ENCODE measurements at places on chromosomes 11 and 22.

DNA sequence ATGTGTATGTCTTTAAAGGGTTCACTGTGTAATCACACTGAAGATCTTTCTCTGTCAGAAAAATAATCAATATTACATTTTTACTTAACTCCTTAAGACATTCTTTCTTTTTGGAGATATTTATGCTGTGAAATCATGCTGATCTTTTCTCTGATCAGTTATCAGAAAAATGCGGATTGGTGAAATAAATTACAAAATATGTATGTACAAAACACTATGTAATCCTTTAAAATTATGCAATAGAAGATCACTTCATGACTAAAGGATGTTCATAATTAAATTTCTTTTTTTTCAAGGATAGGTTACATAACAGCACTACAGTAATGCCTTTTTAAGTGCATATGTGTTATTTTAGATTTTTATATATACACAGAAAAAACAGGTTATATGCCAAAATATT is 24.7 kb downstream of the BTBD10 start:
- DNase-seq = no peak

DNA sequence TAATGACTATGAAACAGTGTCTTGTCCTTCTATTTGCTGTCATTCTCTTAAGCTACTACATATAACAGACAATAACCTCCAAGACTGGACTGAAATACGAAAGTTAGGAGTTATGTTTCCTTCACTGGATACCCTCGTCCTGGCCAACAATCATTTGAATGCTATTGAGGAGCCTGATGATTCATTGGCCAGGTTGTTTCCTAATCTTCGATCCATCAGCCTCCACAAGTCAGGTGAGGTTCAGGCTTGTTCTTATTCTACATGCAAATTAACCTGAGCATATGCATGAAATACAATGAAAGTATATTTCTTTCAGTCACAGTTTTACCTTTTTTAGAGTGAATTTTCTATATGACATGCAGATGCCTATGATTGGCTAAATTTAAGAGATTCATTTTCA is 31.2 kb downstream of the TBCEL start:
- no peak for DNase-seq

- no peak for DNase-seq
Observed at GRCh38 chr11:1071571-1072115, 3.0 kb upstream of the MUC2 start.

DNA sequence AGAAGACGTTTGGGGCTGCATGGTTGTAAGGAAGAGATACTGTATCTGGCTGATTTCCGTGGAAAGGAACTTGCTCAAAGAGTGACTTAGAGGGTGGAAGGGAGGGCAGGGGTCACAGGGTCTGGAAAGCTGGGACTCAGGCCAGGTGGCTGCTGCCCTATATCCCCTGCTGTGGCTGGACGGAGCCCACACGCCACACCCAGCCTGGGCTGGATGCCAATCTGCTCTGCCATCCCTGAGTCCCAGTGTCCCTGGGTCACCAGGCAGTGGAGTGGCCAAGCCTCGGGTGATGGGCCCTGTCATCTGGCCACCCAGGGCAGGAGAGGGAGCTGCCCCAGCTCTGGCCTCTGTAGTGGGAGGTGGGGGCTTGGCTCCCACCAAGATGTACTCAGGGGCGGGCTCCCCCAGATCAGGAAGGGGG is 26.5 kb upstream of the KRTAP5-7 start:
- DNase-seq = no peak

GRCh38 chr11:118099838-118100556 is 13.2 kb upstream of the SMIM35 start:
- DNase-seq = no peak

DNA sequence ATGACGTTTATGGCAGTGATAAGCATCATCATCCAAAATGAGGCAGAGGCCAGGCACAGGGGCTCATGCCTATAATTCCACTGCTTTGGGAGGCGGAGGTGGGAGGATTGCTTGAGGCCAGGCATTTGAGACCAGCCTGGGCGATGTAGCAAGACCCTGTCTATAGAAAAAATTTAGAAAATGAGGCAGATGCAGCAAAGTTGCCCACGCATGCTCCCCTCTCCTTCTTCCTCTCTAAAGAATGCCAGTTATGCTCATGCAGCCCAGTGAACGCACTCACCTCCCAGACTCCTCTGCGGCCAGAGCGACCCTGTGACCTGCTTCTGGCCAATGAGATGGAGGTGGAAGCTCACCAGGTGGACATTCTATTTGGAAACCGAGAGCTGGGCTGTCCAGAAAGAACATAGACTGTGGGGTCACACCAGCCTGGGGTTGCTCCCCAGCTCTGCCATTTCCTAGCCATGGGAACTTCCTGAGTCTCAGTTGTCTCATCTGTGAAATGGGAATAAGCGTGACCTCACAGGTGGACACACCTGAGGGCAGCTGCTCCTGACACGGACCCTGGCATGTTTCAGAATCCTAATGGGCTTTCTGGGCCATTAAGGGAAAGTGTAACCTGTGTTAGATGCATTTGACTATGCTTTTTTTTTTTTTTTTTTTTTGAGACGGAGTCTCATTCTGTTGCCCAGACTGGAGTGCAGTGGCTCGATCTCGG is 44.9 kb downstream of the MCM5 start:
- no peak for DNase-seq

DNA sequence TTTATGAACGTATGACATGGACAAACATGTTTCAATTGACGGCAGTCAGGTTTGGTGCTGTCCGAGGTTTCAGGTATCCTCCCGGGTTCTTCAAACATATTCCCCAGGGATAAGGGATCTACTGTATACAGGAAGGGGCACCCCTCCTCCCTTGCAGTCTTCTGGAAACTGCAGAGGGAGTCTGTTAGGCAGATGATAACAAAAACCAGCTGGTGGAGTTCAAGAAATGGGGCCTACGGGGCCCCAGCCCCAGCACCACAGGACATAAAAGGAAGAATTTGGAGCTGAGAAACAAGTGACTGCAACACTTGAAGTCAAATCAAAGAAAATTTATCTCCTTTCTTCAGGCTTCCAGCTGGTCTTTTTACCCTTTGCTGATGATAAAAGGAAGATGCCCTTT is 32.1 kb downstream of the SNU13 start:
- DNase-seq = peak; percentile 30

GRCh38 chr22:44386386-44387035 is 73.8 kb upstream of the SHISAL1 start:
- DNase-seq = no peak

DNA sequence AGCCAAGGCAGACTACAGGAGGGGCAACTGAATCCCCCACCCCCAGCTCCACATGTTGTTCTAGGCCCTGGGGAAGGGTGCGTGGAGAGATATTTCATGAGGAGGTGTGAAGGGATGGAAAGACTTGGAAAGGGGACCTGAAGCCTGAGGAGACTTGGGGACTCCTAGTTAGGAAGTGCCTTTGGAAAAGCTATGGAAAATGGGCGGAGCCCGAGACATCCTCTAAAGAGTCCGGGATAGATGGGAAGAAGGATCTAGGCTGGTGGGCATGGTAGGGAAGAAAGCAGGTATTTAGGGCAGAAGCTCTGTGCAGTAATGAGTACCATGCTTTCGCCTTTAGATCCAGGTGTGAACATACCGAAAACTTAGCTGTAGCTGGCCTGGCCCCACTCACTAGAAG is 15.0 kb upstream of the CYP2R1 start:
- DNase-seq = no peak

DNA sequence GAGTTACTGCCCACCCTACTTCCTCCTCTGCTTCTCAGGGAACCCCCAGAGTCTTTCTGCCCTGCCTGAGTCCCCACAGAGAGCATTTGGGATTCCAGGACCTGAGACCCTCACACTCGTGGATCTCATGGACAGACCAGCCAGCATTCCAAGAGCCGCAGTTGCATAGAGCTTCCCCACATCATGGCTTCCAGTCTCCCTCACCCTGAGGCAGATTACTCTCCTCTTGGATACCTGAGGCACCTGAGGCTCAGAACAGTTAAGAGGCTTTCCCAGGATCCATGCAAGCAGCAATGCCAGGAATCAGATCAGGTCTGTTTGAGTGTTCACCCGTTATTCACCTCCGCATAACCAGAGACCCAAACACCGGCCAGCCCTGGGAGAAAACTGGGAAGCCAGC is 102.2 kb downstream of the TRIM29 start:
- DNase-seq = no peak

DNA sequence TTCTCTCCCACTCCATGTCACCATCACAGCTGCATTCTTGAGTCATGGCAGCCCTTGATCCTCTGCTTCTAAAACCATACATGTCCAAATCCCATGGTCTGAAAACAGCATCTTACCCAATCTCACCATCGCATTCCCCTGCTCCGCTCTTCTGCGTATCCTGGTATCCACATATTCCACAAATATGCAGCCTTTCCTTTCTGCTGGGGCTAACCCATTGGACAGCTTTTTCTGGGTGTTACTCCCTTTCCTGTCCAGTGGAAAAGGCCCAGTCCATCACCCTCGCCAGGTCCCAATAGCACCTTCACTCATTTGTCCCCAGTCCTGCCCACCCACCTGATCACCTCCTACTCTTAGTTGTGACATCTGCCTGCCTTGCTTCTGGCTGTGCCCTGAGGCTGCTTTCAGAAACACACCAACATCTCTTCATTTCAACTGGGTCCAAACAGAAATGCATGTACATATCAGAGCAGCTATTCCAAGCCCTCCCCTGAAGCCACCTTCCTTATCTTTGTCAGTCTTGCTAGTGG is 237.6 kb upstream of the TBCEL start:
- no peak for DNase-seq

- peak; percentile 75 for DNase-seq
Observed at GRCh38 chr11:78564490-78565467, 9.9 kb downstream of the NARS2 start.

- peak; percentile 94 for DNase-seq
Observed at GRCh38 chr22:41367039-41367679, 14.6 kb upstream of the TEF start.

DNA sequence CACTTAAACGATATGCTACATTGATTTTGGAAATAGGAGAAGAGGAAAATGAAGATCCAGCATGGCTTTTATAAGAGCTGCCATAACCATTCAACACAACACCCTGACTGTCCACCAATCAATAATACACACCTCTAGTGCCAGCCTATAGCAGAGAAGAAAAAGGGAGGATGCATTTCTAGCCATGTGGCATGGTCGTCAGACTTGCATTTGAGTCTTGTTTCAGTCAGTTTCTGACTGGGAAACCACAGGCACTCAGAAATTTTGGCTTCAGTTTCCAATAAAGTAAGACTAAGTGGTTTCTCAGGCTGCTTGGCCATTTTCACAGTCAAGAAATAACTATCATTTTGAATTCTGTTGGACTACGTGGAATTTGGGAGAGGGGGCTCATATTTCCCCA is 523.5 kb upstream of the LRRC4C start:
- no peak for DNase-seq

- peak; percentile 33 for DNase-seq
Observed at GRCh38 chr22:46087816-46088277, 62.5 kb upstream of the PPARA start.

DNA sequence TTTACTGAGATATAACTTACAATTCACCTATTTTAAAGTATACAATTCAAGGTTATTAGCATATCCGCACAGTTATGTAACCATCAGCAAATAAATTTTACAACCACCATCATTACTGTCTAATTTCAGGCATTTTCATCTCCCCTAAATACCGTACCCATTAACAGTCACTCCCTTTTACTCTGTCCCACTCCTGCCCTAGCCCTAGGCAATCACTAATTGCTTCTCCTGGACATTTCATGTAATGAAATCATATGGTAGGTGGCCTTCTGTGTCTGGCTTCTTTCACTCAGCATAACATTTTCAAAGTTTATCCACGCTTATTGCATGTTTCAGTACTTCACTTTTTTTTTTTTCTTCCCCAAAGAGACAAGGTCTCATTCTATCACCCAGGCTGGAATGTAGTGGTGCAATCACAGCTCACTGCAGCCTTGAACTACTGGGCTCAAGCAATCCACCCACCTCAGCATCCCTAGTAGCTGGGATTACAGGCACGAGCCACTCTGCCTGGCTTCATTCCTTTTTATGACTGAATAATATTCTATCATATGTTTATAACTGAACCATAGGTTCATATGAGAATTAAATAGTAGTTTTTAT is 61.4 kb upstream of the CHRM4 start:
- DNase-seq = no peak

DNA sequence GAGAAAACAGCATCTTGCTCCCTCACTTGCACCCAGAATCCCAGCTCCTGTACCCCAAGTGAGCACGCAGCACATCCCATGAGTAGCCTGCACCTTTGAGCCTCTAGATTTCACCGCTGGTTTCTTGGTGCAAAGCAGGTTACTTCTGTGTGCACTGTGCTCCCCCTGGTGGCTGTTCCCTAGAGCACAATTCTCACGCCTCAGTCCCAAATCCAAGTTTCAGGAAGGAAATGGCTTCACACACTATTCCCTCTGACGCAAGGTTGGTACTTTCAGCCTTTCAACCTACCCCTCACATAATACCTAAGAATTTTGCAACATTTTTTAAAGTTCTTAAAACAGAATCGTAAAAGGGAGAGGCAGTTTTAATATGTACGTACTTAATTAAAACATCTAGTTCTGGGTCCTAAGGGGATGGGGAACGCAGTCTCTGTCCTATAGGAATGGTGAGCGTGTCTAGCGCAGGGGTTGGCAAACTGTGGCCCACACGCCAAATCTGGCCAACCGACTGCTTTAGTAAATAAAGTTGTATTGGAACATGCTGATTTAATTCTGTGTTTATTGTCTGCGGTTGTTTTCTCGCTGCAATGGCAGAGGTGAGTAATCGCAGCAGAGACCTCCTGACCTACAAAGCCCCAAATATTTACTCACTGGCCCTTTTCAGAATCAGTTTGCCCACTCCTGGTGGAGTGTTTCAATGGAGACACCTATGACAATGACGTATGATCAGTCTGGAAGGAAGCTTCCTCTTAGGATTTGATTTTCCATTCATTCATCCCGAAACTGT is 27.5 kb downstream of the DHCR7 start:
- DNase-seq = peak; percentile 37

DNA sequence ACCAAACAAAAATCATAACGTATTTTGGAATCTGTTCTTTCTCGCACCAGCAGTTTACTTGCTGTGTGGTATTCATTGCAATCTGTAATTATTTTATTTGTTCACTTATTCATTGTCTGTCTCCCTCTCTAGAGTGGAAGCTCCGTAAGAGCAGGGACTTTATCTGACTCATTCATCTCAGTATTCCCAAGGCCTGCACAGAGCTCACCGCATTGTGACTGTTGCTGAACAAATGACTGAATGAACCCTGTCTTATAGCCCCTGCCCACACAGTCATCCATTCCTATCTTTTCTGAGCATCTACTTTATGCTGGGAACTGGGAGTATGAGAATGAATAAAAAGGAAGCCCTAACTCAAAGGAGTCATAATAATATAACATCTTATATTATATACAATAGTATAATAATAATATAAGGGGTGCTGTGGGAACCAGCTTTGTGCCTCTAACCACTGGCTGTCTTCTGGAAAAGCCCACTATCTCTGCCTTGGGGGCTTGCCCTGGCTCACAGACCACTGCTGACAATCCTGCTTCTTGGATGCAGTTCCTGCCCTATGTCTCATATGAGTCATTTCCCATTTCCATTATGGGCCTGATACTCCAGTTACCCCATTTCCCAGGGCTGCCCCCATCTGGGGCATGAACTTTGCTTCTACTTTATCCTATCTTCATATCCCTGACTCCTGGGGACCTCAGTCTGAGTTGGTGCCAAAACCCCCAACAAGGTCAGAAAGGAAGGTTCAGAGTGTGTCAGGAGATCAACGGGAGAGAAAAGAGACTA is 11.0 kb downstream of the XRRA1 start:
- no peak for DNase-seq

Data from NCI-H2171 treated with DMSO at 0.1 percent for 48 hours (cell line).